Activated naive CD8-positive, alpha-beta T cell treated with anti-CD3 and anti-CD28 coated beads, Interleukin-2, amount 10 ng/mL, durations not matched to agents 7 days and 5 days (primary cell): ENCODE measurements at places on chromosomes 1 and 21. TPM values are rescaled to one million over a fixed set of nuclear protein-coding genes. Genes with fewer than 3 reads are reported as not detected.

DNA sequence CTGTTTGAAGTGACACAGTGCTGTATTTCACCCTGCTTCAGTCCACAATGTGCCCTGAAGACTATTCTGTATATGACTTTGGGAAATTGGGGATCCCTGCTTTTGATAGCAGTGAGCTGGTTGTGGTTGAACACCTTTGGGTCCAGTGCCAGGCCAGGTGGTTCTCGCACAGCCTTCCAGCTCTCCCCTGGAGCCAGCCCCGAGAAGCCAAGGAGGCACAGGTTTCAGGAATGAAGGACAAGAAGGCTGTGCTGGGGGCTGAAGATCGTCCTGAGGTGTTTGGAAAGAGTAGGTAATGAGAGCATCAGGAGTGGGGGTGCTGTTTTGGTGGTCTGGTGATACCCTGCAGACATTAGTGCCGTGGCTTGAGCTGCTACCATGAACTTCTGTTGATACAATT lies 131.4 kb upstream of the COL6A1 start:
- DNase-seq, result no peak

Gene ENAH
- not detected for total RNA-seq

GRCh38 chr1:241611063-241611462 lies 29.1 kb downstream of the CHML start:
- no peak for DNase-seq

Gene ZNF684
- total RNA-seq, result 7.1 TPM

Gene SPATA45
- total RNA-seq, result not detected

- DNase-seq, result no peak
These were observed 33.9 kb downstream of the C1orf141 start for GRCh38 chr1:67100833-67101232.

GRCh38 chr1:46532498-46533178 lies 18.8 kb downstream of the KNCN start:
- peak; percentile 87 for DNase-seq

- no peak for DNase-seq
These were observed 6.4 kb downstream of the FNDC7 start for GRCh38 chr1:108718927-108719655.
